ENCODE measurements at places on chromosomes 11 and 22. TPM values are rescaled to one million over a fixed set of nuclear protein-coding genes. Genes with fewer than 3 reads are reported as not detected.

DNA sequence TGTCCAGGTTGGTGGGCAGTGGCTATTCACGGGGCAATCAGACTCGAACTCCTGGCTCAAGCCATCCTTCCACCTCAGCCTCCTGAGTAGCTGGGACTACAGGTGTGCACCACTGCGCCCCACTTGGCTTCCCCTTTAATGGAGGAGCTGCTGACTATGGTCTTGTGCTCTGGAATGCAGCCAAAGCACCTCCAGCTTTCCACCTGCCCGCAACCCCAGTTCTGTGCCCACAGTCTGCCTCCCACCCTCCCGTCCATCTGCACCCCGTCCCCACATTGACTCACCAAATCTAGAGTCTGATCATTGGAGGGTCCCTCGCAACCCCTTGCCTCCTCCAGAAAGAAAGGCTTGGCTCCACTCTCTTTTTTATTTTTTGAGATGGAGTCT lies 41.0 kb downstream of the KCNJ4 start:
- no peak for DNase-seq

- DNase-seq: peak; percentile 6
Observed at GRCh38 chr11:86360775-86361395, 13.8 kb upstream of the CCDC81 start.

GRCh38 chr11:8075119-8075726 lies 5.8 kb upstream of the TUB start:
- no peak for DNase-seq

DNA sequence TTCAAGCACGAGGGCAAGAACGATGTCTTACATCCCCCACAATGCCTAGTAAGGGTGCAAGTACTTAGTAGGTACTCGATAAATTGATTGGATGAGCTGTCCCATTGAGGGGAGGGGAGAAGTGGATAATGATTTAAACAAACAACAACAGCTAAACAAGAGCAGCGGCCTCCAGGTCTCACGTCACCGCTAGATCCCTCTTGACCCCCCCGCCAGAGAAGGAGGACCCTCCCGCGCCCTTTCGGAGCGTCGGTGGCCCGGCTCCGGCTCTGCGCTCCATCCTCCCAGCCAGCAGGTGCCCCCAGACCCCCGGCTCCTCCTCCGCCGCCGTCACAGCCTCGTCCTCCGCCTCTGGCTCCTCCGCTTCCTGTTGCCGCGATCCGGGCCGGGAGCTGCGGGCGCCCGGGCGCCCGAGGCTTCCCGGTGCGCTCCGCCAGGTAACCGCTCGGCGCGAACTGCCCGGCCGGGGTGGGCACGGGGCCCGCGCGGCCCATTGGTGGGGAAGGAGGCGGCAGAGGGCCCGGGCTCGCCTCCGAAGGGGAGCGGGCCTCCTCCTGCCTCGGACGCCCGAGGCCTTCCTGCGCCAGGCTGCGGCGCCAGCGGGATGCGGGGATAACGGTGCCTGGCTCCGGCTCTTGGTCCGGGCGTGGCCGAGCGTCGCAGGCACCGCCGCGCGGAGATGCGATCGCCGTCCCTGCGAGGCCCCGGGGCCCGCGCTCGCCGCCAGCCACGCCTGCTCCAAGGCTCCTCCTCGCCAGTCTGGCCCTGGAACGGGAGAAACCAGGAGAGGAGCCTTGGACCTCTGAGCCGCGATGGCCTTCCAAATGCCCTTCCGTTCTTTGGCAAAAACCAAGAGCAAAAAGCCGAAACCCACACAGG lies at the start of gene TLCD5:
TSS of gene TLCD5 (plus strand) at position 368 of the 879 bp plus-strand sequence. CDS start 2,143 bp downstream, outside the sequence.
- peak; percentile 53 for DNase-seq

Gene KRTAP5-10
- not detected for total RNA-seq

Gene LYVE1
- 1.4 TPM for total RNA-seq

Gene F2
- 110 TPM for total RNA-seq

Gene KCNQ1OT1
- total RNA-seq: 18.9 TPM

- DNase-seq: no peak
Observed at GRCh38 chr11:86230179-86230804, 14.3 kb upstream of the EED start.

- no peak for DNase-seq
Observed at GRCh38 chr22:24424001-24424900, 3.1 kb upstream of the ADORA2A start.

Data from HepG2 (cell line).